Activated T-helper 1 cell treated with anti-CD3 and anti-CD28 coated beads, Interleukin-2, amount 50 U/mL, for 16 hours (primary cell): ENCODE measurements at places on chromosomes 12 and 14.

DNA sequence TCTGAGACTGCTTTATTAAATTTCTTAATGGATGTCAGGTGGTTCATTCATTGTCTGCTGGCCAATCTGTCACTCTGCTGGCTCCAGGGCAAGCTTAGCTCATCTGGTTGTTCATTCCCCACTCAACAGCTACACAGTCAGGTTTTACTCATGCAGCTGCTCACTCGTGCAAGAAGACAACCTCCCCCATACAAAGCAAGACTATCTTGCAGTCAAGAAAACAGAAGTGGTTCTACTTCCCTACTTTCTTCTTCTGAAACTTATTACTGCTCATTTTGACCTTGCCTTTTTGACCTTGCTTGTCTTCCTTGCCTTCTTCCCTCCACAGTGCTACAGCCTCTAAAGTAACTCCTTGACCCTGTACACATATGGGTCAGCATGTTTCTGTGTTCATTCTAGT lies 277.9 kb downstream of the SSPN start:
- DNase-seq = no peak

GRCh38 chr12:51819736-51820525 lies 28.6 kb downstream of the FIGNL2 start:
- no peak for DNase-seq

DNA sequence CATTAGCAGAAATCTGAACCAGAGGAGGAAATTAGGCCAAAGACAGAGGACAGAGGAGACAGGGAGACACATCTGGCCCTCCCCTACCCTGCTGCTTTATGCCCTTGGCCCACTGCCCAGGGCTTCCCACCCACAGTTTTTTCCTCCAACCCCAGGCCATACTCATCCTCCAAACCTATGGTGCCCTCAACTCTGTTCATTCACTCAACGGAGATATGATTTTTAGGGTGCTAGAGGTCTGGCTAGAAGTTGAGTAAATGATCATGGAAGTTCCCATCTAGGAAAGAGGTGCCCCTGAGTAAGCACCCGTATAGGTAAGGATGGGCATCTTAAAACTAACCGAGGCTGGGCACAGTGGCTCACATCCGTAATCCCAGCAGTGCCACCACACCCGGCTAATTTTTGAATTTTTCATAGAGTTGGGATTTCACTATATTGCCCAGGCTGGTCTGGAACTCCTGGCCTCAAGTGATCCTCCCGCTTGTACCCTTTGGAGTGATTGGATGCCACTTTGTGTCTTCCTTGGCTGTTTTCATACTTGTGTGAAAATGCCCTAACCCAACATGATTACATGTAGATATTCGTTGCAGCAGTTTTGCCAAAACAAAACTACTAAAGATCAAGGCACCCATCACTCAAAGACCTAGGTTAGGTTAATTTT lies 4.4 kb downstream of the KRT18 start:
- no peak for DNase-seq

- no peak for DNase-seq
Measured at GRCh38 chr12:41348198-41348597, 160.1 kb downstream of the PDZRN4 start.

- no peak for DNase-seq
Measured at GRCh38 chr12:47718531-47718930, 6.8 kb downstream of the ENDOU start.

DNA sequence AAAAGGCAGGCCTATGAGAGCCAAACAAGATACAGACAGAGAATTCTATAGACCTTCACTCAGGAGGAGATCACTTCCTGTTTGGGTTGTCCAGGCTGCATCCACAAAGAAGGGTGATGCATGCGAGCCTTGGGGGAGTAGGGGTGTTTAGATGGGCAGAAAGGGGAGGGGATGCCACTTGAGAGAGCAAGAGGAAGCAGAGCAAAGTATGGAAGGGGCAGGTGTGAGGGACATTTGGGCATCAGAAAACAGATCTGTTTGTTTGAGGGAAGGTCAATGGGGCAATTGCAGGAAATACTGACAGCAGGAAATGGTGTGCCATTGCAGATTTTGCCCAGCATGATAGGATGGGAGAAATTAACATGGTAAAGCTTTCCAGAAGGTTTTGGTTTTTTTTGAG lies 146.4 kb upstream of the FOXN3 start:
- no peak for DNase-seq

- no peak for DNase-seq
Measured at GRCh38 chr12:56551070-56551469, 29.4 kb downstream of the RBMS2 start.
